ENCODE measurements at places on chromosomes 5 and 9.

- no peak for DNase-seq
Measured at GRCh38 chr9:95458666-95459065, 58.1 kb downstream of the PTCH1 start.

DNA sequence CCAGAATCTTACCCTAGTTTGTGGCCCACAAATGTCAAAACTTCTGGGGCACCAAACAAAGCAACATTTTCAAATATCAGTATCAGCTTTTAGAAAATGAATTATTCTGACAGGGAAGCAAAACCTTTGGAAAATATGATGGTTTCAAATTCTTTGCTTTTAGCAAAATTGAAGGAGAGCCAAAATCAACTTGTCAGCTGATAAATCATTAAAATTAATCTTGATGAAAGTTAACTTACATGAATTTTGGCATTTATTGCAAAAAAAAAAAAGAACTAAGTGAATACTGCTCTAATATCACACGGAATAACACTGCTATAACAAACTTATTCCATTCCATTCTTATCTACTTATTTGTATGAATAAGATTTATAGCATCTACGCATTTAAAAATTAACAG, 158.1 kb upstream of the TARS1 start:
- no peak for DNase-seq

GRCh38 chr5:135318924-135319323, 80.1 kb downstream of the MACROH2A1 start:
- DNase-seq = no peak

DNA sequence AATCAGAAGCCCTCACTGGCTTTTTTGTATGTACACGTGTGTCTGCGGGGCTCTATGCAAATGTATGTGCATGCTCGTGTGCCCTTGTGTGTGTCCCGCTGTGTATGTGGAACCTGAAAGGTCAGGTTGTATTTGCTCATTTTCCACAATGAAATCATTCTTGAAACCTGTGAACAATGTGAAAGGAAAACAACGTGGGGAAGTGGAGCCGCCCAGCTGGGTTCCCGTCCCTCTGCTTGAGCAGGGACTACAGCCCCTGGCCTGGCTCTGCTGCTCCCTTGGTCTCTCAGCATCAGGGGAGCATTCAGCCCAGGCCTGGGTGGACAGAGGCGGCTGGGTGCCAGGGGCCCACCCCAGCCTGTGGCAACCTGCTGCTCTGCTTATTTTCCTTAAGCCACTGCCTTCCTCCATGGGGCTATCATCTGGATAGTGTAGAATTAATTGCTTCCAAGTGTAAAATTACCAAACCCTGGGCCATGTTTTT, 3.0 kb downstream of the ECSCR start:
- no peak for DNase-seq

- no peak for DNase-seq
Measured at GRCh38 chr9:95980262-95981125, 105.0 kb downstream of the ERCC6L2 start.

- no peak for DNase-seq
Measured at GRCh38 chr9:136950656-136951276, 1.3 kb upstream of the LCN12 start.

DNA sequence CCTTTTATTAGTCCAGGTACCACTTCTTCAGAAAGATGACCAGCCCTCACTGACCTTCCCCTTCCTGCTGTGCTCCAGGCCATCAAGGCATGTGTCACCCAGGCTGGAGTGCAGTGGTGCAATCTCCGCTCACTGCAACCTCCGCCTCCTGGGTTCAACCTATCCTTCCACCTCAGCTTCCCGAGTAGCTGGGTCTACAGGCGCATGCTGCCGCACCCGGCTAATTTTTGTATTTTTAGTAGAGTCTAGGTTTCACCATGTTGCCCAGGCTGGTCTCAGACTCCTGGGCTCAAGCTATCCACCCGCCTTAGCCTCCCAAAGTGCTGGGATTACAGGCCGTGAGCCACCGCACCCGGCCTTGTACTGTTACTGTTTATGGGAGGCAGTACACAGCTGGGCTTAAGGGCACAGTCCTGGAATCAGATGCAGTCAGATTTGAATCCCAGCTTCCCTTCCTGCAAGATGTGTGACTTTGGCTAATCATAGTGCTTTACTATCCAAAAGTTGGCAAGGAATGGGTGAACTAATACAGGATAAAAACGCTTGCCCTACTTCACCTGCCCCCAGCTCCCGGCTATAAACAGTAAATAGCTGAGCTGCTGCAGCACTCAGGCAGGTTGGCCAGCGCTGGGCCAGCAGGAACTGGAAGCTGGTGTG, 483 bp upstream of the EIF4EBP3 start:
- no peak for DNase-seq

DNA sequence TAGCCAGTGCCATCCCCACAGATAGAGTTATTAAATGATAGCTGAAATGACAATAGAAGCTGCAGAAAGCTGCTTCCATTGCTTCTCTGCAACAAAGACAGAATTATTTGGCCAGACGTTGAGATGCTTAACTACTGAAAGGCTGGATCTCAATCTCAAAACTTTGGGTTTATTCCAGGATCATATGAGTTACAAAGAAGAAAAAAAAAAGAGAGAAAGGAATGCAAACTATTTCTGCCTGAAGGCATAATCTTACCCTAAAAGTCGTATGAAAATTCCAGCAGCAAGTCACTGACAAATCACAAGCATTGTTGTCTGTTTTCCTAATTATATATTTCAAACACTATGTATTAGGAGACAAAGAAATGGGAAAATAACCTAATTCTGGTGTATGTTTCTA, 12.8 kb upstream of the TYRP1 start:
- no peak for DNase-seq

GRCh38 chr5:100889165-100889743, 13.8 kb downstream of the ST8SIA4 start:
- DNase-seq = no peak

- no peak for DNase-seq
Measured at GRCh38 chr9:121358751-121359150, 11.3 kb downstream of the STOM start.

GRCh38 chr5:90055831-90056328, 353.7 kb downstream of the CETN3 start:
- DNase-seq = no peak

- no peak for DNase-seq
Measured at GRCh38 chr5:67765697-67766096, 449.9 kb upstream of the PIK3R1 start.

DNA sequence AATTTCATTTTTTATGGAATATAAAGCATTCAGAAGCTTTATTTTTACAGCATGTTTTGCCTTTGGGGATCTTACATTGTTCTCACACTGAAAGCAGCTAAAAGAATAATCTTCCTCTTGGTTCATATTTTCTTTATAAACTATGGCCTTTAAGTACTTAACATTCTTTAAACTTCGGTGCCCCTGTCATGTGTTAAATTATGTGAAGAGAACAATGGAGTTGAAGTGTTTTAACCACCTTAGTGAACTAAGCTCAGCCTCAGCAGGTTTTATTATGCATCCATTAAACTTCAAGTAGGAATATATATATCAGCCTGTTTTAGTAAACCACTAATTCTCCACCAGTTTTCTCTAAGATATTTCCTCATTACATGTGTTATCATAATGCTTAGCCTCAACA, 371.4 kb upstream of the CDH18 start:
- no peak for DNase-seq

- no peak for DNase-seq
Measured at GRCh38 chr9:86722706-86723075, 224.6 kb downstream of the GAS1 start.

- no peak for DNase-seq
Measured at GRCh38 chr9:122360891-122361290, 9.9 kb upstream of the PTGS1 start.

GRCh38 chr9:21028466-21028865, 3.0 kb downstream of the HACD4 start:
- DNase-seq = no peak

- no peak for DNase-seq
Measured at GRCh38 chr5:120706877-120707276, 242.8 kb downstream of the PRR16 start.

DNA sequence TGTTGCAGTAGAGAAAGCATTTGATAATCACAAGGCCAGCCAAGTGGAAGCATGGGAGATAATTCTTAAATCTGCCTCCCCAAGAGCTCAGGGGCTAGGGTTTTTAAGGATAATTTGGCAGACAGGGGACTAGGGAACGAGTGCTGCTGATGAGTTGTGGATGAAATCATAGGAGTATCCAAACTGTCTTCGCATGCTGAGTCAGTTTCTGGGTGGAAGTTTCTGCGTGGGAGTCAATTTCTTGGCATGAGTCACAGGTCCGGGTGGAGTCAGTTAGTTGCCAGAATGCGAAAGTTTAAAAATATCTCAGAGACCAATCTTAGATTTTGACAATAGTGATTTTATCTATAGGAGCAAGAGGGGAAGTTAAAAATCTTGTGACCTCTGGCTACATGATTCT, 112.6 kb downstream of the TMC1 start:
- DNase-seq = no peak

GRCh38 chr5:9197881-9198260, 348.0 kb downstream of the SEMA5A start:
- DNase-seq = no peak

DNA sequence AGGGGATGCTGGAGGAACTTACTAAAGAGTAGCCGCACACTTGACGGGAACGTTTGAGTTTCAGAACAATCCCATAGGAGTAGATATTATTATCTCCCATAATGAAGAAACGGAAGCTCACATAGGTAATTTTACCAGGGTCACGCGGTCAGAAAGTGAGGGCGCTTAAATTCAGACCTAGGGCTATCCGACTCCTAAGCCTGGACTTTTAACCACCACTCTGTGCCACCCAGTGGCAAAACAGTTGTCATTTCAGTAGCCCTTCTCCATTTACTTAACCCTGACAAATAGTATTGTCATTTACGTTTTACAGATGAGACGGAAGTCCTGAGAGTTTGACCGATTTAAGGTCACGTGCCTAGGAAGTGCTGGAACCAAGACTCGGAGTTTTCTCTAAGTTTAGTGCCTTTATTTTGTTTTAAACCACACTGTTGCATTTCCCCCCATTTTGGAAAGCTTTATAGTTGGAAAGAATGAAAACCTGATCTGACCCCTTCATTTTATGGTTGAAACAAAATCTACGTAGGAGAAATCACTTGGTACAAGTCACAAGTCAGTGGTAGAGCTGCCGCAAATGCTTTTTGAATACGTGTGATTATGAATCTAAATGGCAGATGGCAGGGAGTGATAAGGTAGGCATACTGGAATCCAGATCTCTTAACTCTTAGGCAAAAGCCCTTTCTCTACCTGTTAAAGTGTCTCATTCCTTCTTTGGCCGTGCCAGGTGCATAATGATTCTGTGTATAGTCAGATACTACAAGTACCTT, 650 bp downstream of the MRRF start:
- no peak for DNase-seq

DNA sequence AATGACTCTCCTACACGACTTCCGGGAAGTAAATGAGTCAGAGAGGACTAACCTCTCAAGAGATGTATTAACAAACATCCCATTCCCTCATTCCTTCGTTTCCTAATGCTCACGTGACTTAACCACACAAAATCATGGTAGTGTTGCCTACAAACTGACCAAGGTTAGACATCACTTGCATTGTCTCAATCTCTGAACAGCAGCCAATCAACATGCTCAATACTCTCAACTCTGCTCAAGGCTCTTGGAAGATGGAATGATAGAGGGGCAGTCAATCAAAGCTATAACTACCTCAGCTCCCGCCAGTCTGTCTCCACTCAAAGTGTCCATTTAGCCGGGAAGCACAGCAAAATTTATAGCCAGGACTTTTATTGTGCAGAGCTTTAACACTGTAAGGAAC, 143.8 kb upstream of the PIK3R1 start:
- DNase-seq = no peak

GRCh38 chr5:116480894-116481510, 93.6 kb downstream of the SEMA6A start:
- DNase-seq = no peak

DNA sequence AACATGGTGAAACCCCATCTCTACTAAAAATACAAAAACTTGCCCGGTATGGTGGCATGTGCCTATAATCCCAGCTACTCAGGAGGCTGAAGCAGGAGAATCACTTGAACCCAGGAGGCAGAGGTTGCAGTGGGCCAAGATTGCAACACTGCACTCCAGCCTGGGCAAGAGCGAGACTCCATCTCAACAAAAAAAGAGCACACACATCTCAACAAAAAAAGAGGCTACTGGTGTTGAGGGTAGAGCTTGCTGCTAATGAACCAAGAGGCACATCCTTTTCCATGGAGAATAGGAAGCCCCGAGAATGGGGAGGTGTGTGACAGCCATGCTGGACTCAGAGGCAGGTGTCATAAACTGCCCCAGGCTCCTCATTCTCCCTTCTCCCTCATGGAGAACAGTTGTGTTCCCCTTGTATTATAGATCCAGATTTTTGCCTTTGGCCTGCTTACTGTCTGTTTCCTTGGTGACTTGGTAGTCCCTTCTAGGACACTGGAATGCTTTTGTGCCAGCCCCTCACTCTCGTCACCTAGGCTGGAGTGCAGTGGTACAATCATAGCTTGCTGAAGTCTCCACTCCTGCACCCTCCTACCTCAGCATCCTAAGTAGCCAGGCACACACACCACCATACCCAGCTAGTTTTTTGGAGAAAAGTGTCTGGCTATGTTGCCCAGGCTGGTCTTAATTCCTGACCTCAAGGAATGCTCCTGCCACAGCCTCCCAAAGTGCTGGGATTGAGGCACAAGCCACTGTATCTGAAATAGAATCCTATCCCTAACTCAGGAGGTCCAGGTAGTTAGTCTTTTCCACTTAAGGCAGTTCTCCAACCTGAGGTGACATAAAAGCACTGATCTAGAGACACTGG, 5.1 kb downstream of the RPL12 start:
- DNase-seq = no peak

DNA sequence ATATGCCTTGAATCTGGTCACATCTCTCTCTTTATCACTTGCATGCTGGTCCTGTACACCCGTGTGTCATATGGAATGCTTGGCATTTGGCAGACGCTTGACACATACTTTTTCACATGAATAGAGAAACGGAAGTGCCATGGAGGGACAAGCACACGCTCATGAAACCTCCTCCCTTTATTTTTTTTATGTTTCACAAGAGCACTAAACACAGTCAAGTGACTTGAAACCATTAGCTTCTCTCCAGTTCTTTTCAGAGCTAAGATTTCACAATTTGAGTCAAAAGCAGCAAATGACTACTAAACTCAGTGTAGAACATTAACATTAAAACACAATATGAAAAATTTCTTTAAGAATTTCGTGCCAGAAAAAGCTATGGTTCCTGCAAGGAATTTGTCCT, 151.1 kb downstream of the DOCK2 start:
- DNase-seq = no peak

- no peak for DNase-seq
Measured at GRCh38 chr5:149937610-149938009, 7.0 kb downstream of the PDE6A start.

GRCh38 chr9:95991326-95991725, 115.8 kb downstream of the ERCC6L2 start:
- DNase-seq = no peak

GRCh38 chr5:156164306-156164705, 162.7 kb upstream of the SGCD start:
- DNase-seq = no peak

- no peak for DNase-seq
Measured at GRCh38 chr5:29547236-29547865, 1646.1 kb upstream of the CDH6 start.

- DNase-seq = no peak
Measured at GRCh38 chr5:96973532-96974401, 37.9 kb downstream of the LNPEP start.

GRCh38 chr5:1800472-1801221, 560 bp upstream of the NDUFS6 start:
- DNase-seq = no peak

GRCh38 chr9:108549184-108549583, 306.6 kb downstream of the ACTL7B start:
- no peak for DNase-seq
